Thoracic aorta (tissue), 2 donors: ENCODE measurements at places on chromosomes 11 and 22.

DNA sequence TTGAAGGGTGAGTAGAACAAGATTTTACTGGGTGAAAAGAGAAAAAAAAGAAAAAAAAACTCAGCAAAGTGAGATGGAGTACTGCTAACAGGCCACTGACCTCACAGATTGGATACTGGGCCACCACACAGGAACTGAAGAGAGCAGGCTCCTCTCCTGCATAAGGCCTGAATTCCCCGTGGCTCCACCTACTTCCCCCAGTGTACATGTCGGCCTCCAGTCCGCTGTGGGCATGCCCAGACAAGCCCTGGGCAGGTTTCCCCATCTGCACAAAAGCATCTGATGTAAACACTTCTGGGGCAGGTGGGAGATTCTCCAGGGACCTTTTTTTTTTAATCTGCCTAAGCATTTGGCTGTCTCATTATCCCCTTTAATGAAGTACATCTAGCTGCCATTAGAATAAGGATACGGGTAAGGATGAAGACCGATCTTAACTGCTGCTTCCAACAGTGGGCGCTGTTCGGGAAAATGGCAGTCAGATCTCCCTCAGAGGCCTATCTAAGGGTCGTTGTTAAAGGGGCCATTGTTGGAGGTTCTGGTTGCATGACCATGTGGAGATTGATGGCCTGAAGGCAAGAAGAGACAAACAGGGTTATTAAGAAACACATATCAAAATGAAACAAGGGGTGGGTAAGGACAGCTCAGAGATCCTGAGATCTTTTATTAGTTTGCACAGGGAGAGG is 48.5 kb downstream of the MS4A13 start:
- no peak for DNase-seq

DNA sequence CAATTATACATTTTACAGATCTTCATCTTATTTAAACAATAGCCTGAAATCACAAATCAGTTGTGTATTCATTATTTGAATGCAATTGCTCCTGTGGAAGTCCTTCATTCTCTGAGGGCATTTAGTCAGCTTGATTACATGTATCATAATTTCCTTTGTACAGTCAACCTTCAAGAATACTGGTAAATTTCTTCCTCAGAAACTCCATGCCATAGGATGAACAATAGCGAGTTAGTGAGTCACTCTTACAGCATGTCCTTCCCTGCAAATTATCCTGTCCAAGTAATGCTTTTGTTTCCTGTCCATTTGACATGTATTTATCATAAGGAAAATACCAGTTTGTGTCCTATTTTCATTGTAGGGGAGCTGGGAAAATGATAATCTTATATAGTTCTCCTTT is 3.8 kb downstream of the OR10S1 start:
- no peak for DNase-seq

DNA sequence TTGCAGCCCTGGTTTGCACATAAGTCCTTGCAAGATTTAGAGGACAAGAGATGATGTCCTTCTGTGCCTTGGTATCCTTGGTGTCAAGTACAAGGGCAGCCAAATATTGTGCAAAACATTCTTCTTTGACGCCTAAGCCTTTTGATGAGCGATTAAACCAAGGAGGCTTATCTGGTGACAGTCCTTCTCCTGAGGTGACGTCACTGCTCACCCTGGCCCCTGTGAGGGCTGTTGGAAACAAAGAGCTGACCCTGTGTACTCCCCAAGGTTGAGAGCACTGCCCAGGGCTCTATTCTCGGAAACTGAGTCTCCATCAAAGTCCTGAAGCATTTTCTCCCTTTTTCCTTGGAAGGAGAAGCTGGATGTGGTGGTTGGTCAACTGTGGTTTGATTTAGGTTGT is 4.7 kb upstream of the GRAMD1B start:
- no peak for DNase-seq

- no peak for DNase-seq
Observed at GRCh38 chr11:44483919-44484610, 81.4 kb upstream of the CD82 start.

DNA sequence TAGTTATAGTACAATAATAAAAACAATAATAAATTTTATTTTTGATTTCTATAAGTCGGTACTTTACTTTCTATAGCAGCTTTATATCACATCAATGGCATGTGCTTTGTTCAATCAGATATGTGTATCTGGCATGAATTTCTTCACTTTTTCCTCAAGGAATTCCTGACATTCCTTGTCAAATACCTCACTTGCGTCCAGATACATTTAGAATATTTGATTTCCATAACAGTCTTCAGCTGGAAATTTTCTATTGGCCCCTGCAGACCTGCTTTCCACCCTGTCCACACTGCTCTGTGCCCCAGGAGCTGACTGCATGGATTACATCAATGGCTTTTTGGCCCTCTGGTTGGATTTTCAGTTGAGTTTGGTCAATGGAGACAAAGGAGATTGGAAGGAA is 93.2 kb downstream of the FAR1 start:
- DNase-seq, result no peak

DNA sequence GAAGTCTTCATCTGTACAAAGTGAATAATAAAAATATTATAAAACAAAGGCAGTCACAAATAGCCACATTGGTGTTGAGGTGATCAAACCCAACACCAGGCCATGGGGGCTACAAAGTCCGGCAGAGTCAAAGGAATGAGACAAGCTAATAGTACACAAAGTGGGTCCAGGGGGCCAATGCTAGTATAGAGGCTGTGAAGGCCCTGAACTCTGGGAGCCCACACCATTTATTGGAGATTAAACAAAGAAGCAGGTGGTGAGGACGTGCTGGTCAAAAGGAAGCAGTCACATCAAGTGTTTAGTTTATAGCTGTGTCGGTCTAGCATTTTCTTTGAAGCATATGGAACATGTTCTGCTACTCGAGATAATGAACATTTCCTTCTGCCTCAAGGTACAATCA is 58.6 kb upstream of the CCT8L2 start:
- no peak for DNase-seq

- DNase-seq, result no peak
Observed at GRCh38 chr11:115720602-115721245, 216.5 kb upstream of the CADM1 start.

DNA sequence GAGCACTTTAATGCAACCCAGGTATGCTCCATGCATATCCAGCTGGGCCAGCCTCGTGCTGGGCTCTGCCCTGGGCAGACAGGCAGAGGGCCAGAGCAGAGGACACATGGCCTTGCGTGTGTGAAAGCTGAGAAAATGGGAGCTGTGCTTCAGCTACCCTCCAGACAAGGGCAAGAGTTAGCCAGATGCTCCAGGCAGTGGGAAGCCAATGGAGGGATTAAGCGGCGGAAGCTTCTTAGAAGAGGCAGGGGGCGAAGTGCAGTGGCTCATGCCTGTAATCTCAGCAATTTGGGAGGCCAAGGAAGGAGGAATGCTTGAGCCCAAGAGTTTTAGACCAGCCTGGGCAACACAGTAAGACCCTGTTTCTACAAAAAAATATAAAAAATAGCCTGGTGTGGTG is 9.8 kb upstream of the ARHGEF17 start:
- no peak for DNase-seq

DNA sequence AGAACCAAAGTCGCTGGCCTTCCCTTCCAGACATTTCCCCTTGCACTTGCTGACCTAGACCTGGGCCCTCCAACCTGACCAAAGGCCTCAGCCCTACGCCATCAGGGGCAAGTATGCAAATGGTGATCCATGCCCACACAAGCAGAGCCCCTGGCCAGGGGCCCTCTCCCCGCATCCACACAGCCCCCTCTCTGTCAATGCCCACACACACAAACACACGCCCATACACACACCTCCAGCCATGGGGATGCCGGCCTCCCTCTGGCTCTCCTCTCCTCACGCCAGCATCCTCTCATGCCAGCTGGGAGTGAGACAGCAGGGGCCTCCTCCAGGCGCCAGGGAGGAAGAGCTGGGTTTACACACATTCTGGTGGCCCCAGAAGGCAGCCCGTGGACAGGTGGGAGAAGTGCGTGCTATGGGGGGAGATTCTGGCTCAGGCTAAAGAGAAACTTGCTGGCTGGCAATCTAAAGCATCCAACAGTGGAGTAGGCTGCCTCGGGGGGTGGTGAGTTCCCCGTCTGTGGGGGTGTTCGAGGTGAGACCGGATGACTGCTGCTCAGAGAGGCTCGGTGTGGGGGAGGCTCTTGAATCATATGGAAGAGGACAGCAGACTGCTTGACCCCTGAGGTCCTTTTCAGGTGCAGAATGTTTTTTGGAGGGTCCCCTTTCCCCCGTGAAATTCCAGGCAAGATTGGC is 4.8 kb downstream of the NRXN2 start:
- DNase-seq, result no peak

DNA sequence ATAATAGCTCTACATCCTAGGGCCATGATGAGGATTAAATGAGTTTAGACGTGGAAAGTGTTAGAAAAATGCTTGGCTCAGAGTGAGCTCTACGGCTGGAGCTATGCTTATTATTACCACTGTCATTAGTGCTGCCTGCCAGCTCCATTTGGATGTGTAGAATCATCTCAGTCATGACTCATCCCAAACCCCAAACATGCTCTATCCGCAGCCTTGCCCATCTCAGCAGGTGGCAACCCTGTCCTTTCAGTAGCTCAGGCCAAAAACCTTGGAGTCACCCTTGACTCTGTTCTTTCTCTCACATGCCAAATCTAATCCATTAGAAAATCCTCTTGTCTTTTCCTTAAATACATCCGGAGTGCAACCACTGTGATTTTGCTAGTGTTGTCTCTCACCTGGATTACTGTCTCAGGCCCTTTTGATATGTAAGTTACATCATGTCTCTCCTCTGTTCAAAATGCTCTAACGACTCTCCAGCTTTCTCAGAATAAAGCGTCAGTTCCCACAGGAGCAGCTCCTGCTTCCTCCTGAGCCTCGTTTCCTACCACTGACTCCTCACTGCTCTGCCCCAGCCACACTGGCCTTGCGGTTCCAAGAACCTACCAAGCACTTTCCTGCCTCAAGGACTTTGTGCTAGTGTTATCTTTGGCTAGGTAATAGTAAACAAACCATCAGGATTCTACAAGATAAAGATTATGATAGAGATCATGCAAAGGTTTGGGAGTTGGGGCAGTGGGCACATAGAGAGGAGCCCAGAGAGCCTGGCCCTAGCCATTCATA is 10.5 kb upstream of the CHRM1 start:
- DNase-seq, result no peak

DNA sequence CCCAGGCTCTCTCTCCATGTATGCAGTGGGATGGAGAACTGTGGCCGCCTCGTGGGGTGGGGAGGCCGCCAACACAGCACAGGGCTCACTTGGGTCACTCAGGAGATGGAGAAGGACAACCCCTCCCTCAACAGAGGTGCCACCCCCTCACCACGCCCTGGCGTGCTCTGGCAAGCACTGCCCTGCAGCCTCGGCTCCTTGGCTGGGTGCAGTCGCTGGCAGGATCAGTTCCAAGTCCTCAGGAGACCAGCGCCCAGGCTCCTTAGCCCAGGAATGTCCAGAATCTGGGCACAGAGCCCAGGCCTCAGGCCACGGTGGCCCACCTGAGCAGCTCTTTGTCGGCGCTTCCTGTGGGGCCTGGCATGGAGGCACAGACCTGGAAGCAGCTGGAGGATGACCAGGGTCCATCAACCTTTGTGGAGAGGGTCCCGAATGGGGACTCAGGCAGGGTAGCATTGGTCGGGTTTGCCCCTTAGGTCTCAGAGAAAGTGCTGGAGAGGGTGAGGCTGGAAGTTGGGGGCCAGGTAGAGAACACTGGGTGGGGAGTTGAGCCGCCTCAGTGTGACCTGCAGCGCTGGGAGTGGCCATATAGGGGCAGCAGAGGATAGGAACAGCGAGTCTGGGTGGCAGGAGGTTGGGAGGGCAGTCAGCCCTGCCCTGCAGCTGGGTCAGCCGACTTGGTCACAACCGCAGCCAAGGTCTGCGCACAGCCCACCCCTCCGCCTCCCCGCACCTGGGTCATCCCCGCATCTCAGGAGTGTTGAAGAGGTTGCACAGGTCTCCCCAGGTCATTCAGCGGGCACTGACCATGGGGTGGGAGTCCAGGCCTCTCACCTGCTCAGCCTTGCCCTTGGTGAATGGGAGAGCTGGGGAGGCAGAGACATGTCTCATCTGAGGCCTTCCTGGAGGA is 8.2 kb downstream of the SUSD2 start:
- DNase-seq, result no peak

DNA sequence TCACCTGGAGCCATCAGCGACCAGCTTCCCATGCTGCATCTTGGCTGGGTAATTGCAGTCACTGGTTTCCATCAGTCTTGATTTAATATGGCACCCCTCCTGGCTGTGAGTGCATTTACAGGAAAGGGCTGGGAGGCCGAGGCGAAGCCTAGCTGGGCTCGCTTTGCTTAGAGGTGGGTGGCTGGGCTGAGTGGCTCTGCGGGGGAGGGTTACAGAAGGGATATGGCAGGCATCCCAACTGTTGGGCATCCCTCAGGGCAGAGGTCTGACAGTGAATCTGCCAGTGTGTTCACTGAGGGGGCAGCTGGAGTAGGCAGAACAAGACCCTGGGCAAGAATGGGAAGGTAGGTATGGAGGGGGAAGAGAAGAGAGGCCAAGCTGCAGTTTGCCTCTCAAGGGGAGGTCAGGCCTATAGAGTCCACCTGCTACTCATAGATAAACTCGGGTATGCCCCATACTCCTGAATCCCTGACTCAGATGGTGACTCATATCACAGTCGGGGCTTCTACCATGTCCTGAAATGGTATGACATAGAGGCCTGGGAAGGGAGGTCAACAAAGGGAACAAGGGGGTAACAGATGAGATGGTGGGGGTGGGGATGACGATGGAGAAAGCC is 77.5 kb upstream of the PHOX2A start:
- no peak for DNase-seq

DNA sequence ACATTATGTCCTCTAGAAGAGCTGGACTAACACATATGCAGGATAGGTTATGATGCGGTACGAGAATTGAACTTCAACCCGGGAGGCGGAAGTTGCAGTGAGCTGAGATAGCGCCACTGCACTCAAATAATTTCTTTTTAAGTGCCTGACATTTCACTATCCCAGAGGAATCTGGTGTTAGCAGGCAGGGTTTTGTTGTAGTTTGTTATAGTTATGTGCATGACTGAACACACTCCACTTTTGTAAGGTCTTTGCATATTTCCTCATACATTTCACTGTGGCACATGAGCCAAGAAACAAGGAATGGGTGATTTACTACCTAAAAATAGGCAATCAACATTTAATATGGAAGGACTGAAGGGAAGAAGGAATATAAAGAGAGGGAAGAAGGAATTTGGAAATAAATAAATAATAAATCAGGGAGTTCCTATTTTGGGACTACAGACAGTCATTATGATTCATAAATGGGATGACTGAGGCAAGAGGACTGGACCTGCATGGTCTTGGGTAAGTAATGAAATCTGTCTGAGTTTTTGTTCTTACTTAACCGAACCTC is 8.7 kb upstream of the HIPK3 start:
- DNase-seq, result no peak

DNA sequence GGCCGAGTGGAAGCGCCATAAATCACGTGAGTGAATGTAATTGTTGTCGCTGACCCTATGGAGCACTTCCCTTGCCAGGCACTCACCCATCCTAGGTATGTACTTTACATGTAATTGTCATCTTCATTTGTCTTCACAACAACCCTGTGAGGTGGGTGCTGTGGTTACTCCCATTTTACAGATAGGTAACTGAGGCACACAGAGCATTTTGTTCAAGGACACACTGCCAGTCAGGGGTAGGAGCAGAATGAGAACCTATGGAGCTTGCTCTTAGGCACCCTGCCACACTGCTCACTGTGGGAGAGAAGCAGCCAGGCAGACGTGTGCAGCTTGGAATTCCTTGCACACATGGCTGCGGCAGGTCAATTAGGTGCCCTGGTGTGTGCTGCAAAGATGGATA is 785 bp upstream of the EFCAB6 start:
- no peak for DNase-seq

- no peak for DNase-seq
Observed at GRCh38 chr22:25213221-25213620, 6.2 kb upstream of the CRYBB2 start.

GRCh38 chr11:47215366-47215910 is 664 bp downstream of the DDB2 start:
- DNase-seq, result no peak
